Urothelium cell line (cell line): ENCODE measurements at places on chromosomes 5 and 9.

- no peak for DNase-seq
These were observed 30.4 kb downstream of the HTR1A start for GRCh38 chr5:63931836-63932235.

DNA sequence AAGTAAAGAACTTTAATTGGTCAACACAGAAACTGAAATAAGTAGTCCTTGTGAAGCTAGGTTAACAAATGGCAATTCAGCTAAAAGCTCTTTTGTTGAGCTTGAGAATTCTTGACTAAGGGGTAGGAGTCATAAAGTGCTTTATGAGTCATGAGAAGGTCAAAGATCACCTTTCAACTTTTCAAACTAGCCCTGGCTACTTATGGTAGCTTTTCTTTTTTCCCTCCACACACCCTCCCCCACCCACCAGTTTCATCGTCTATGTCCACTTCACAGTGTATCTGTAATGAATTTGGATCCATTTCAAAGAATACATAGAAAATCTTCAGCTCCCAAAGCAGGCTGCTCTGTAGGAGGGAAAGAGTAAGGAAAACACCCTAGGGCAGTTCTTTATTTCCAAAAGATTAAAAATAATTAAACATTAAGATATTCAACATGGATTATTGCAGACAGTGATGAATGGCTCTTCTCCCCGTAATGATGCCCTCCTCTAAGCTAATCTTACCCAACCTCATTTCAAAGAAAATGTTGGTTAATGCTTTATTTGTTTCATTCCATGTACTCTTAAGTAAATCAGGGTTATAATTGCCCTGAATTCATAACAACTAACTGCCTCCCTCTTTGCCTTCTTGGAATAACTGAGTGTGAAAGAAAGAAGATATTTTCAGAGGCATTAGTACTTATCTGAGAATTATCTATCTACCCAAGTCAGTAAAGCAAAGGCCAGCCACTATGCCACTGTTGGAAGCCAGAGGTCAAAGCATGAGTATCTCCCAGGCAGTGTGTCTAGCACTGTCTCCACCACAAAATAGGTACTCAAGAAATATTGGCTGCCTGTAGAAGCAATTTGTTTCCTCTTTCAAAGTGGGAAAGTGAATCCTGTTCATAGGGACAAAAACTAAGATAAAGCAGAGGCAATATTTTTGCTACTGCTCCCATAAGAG is 290.6 kb downstream of the PIK3R1 start:
- peak; percentile 16 for DNase-seq

DNA sequence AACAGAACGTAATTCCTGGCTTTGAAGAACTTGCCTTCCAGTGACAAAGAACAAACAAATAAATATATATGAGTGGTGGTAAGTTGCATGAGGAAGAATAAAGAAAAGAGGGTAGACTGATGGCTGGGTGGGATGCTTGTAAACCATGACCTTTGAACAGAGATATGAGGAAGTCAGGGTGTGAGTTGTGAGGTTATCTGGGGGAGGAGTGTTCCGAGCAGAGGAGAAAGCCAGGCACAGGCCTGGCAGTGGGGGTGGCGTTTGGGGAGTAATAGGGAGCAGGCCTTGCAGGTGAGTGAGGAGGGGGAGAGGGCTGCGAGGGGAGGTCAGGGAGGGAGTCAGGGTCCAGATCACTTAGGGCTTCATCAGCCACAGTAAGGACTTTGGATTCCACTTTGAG is 213.4 kb downstream of the PTTG1 start:
- no peak for DNase-seq

DNA sequence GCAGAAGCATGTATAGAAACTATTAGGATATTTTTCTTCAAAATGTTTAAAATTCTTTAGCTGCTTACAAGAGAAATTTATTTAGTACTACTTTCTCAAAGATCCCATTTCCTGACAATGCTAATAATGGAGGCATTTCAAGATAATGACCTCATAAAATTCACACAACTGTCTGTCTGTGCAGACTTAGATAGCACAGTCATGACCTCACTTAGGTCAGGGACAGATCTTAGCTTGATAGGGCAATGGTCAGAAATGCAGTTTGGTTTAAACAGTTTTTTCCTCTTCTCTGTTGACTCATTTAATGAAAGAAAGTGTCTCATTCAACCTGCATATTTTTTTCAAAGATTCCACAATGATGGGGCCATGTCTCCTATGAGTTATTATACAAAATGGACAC is 128.4 kb downstream of the GRIA1 start:
- no peak for DNase-seq

DNA sequence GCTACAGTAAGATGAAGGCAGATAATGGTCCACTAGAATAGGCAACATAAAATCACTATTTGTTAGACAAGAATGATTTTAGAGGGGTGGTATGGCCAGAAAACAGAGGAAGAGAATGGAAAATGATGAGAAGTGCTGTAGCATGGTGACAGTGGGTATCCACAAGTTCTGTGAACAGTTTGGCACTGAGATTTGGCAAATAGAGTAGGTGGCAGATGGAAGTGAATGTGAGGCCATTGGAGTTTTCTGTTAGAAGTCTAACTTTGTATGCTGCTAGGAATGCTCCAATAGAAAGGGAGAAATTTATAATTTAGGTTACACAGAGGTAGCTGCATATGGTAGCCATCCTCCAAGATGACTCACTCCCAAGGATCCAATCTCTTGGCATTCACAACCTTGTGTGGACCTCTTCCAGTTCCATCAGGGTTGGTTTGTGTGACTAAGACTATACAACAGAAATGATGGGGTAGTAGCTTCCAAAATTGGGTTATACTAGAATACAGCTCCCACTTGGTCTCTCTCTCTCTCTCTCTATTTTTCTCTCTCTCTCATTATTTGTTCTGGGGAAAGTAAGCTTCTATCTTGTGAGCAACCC is 646.9 kb upstream of the ZNF608 start:
- DNase-seq, result no peak

DNA sequence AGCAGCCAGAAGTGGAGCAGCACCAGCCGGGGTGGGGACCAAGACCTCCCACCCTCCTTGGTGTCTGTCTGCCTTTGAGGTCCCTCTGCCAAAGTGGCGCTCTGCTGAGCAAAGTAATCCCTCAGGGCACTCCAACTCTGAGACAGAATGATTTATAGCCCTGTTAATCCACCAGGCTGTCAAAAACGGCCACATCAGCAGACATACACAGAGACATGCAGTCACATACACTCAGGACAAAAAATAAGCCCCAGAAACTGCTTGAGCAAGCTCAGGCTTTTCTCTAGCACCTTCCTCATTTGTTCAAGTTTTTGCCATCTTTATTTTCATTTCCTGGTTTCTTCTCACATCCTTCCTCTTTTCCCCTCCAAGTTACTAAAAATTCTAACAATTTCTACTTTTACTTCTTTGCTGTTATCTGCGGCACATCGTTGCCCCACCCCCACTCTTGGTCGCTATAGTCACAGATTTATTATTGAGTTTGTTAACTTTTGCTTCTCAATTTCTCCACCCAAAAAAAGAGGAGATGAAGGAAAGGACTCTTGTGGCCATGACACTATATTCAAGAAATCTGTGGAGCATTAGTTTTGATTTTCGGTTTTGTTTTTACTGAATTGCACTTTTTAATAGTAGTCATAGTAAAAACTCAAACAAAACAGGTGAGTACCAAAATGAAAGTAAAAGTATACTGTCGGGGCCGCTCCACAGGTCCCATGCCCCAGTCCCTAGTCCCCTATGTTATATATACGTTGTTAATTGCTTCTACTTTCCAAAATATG is 17.4 kb upstream of the ADRB2 start:
- DNase-seq, result no peak

DNA sequence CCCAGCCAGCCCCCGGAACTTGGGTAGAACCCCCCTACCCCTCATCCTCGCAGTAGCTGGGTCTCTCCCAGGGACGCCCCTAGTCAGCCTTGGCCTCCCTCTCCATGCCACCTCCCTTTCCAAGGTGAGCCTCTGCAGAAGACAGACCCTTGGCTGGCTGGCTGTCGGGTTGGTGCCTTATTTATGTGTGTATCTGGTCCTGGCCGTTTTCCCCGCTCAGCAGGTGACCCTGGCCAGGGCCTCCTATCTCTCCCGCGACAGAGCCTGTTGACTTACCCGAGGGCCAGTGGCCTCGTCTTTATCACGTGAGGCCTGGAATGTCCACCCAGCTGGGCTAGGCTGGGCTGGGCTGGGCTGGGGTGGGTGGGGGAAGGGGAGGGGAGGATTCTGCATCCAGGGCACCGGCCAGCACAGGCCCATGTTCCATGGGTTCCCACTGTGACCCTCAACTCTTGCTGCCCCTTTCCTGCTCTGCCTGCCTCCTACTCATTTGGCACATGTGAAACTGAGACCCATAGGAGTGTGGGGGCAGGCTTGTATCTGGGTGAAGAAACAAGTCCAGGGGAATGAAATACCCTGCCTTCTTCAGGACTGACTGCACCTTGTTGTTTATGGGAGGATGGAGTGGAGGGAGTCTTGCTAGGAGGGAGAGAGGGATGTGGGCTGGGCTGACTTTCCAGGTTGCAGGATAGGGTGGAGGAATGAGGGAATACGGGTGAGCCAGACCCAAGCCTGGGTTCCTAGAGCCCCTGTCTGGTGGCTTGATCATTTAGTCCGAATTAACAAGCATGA is 3.1 kb downstream of the CXXC5 start:
- DNase-seq, result no peak

GRCh38 chr9:84778570-84778969 is 109.0 kb downstream of the NTRK2 start:
- no peak for DNase-seq
